DMS153 (cell line): ENCODE measurements at places on chromosomes 4 and X.

GRCh38 chr4:183797445-183798300, 107.4 kb upstream of the STOX2 start:
- no peak for DNase-seq

GRCh38 chr4:94267037-94267436, 59.4 kb downstream of the SMARCAD1 start:
- no peak for DNase-seq

GRCh38 chr4:144718958-144719512, 73.1 kb downstream of the HHIP start:
- DNase-seq, result no peak

GRCh38 chrX:358651-359143, 28.0 kb downstream of the PPP2R3B start:
- DNase-seq, result no peak

DNA sequence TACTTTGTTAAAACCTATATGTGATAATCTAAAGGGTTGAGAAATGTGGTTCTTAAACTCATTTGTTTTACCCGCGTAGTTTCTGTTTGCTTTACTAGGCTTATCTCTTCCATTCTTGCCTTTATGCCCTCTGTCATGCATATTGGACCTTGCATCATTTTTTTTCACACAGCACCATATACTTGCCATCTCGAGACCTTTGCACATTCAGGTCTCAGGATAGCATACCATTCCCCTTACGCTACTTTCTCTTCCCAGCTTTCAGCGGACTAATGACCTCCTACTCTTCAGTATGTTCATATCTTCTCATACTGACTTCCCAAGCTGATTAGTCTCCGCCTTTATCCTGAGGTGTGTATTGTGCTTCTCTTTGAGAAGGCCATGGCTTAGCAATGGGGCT, 40.5 kb downstream of the USP38 start:
- no peak for DNase-seq

DNA sequence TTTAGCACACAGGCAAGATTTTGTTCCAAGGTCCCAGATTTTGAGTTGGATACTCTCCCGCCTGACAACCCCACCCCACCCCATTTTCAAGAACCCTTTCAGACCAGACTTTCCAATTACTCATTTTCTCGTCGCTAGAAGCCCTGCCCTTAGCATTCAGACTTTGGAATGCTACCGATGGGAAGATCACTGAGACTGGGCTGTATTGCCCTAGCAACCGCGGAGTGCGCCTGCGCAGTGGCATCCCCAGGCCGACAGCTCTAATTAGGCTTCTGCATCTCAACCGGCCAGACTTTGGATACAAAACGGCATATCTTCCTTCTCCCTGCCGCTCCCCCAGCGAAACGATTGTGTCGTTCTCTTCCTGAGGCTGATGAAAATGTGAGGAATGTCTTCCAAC, 3.4 kb downstream of the MAGEE2 start:
- DNase-seq, result no peak

DNA sequence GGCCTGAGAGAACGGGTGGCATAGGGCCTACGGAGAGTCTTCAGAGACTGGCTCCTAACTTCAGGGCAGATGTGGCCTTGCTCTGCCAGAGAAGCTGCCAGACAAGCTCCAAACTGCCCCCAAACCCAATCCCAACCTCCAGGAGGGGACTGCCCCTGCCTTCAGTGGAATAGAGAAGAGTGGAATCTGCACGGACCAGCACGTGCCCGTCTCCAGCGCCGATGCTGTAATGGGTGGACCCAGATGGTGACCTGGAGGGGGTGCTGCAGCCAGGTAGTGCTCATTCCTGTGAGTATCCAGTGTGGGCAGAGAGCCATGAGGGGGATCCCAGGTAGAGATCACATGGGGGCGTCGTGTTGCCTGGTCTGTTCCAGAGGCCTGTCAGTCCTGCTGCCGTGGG, 73.2 kb upstream of the NKX1-1 start:
- DNase-seq, result no peak

- DNase-seq, result no peak
Measured at GRCh38 chr4:183129675-183130074, 30.6 kb downstream of the WWC2 start.

- DNase-seq, result no peak
Measured at GRCh38 chr4:182906786-182907185, 10.4 kb downstream of the DCTD start.

GRCh38 chr4:184099535-184099966, 118.1 kb downstream of the ENPP6 start:
- DNase-seq, result no peak

- DNase-seq, result no peak
Measured at GRCh38 chrX:149950681-149951080, 12.4 kb upstream of the EOLA2 start.

DNA sequence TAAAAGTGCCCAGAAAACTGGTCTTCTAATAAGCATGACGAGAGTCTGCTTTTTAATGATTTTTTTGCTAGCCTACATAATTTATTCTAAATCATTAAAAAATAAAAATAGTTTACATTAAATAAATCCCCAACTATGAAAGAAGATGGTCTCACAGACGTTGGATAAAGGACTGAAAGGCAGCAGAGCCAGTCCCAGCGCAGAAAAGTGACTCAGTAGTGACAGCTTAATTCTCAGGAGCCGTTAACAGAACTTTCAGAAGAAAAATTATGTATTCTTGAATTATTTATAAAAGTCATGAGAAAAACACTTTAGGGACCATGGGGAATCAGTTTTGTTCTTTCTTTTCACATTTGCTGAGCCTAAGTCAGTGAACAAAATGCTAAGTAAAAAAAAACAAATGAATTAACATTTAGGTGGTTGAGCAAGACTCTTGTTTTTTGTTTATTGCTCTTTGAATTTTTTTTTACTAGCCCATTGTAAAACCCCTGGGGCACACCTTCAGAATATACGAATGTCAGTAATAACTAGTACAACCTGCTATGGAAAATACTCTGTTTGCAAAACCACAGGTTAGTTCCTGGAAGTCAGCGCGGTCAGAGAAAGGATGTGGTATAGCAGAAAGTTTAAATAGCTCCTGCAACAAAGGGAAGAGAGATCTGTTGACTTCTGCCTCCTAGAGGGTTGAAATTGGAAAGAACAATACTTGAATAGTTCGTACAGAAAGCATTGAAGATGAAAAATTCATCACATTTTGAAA, 50.4 kb upstream of the CCDC160 start:
- no peak for DNase-seq

DNA sequence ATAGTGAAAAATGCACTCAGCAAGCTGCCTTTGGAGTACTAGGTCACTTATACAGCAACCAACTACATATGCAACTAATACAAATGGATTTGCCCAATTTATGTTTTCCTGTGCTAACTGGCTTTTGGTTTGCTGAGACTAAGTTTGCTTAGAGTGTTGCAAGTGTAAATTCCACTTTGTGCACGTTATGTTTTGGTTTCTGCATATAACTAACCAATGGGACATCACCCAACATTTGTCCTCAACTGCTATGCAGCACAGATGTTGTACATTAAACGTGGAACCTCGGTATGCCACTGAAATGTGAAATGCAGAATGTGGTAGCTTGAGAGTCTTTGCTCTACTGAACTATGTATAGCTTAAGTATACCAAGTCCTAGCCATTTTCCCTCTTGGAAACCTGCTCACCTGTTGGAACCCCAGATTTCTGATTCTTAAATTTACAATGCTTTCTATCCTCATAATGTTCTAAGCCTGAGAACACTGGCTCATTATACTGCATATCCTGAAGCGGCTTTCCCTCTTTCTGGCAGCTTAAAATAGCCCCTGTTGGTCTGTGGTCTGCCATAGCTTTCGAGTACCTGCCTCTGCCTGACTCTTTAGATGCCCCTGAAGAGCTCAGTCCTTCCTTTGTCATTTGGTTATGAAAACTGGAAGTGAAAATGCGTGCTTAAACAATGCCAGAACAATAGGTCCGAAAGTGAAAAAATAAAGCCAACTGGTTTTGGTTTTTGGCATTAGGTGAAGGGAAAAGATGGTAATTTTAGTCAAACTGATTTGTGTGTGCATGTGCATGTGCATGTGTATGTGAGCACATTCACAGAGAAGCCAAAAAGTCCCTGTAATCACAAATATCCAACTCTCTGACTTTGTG, 158.0 kb downstream of the SH2D1A start:
- no peak for DNase-seq

GRCh38 chr4:129092631-129093190, 628 bp downstream of the SCLT1 start:
- no peak for DNase-seq

DNA sequence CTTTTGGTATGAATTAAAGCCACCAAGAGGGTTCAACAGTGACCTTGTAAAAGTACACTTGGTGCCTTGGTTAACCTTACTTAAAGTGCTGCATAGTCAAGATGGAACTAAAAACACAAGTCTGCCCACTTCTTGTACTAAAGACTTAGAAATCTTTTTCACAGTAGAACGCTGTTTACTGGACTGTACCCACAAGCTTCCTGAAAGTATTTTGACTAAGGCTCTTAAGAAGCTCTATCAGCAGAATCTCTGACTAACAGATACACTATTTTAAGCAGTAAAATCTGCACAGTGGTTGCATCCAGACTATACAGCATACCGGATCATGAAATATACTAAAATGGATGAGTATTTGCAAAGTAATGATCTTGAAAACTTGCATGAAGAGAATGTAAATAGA, 7.2 kb downstream of the RAB28 start:
- no peak for DNase-seq

- DNase-seq, result peak; percentile 89
Measured at GRCh38 chrX:23822397-23822796, 39.4 kb downstream of the SAT1 start.

- DNase-seq, result no peak
Measured at GRCh38 chrX:106931831-106932491, 11.8 kb downstream of the CLDN2 start.

GRCh38 chrX:22577181-22577580, 304.5 kb downstream of the CBLL2 start:
- DNase-seq, result no peak

DNA sequence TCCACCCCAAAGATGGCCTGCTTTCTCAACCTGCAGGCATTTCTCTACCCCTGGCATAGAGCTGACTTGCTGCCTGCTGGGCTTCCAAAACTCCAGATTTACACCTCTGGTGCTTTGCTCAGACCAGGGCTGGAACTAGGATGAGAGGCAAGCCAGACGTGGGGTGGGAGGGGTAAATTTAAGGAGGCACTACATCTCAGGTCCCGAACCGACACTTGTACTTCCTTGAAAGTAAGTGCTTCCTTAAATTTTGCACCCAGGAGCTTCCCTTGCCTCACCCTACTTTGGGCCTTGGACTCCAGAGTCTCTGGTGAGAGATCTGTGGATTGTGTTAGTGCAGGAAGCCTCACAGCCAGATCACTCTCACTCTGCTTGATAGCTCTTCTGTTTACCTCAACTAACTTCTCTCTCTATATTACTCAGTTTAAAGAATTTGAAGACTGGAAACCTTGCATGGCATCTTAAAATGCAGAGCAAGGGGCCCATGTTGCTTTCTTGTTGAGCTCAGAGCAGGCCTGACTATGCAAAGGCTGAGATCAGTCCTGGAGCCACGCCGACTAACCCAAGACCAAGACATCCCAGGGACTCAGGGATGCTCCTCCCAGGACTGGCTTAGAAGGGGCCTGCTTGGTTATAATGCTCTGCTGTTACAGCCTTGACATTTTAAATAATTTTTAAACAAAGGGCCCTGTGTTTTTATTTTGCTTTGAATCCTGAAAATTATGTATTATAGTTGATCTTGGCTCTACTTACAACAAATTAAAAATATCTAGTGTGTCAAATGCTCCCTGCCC, 145.0 kb upstream of the LEF1 start:
- no peak for DNase-seq

GRCh38 chrX:43328358-43328946, 327.6 kb upstream of the MAOA start:
- no peak for DNase-seq

DNA sequence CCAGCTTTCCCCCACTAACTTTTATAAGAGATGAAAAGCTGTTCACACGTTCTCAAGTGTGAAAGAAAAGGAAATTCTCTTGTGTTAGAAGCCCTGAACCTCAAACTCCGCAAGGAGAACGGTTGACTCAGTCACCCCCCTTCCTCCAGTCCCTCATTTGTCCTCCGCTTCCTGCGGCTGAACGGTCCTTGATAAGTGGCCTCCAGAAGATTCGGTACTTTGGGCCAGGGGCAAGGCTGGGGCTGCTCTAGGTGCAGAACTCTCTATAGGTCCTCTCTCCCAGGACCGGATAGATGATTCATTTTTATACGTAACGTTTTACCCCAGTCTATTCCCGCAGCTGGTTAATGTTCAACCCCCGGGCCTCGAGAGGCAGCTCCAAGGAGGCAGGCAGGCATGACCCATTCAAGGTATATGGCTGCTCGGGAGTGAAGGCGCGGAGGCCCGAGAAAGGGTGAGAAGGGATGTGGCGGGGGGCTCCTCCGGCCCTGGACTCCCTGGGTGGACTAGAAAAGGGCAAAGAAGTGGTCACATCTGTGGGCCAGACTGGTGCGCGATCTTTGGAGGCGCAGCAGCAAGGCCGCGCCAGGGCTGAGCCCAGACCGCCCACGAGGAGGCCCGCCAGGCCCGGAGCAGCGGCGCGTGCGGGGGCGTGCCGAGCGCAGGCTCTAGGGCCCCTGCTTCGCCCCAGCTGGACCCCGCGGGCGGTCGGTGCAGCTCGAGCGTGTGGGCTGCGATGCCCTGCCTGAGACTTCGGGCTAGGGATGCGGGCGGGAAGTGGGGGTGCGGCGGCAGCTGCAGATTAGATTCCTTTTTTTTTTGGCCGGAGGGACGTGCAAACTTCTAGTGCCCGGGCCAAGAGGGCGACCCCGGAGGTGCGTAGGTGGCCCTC, 11.7 kb downstream of the PITX2 start:
- no peak for DNase-seq

DNA sequence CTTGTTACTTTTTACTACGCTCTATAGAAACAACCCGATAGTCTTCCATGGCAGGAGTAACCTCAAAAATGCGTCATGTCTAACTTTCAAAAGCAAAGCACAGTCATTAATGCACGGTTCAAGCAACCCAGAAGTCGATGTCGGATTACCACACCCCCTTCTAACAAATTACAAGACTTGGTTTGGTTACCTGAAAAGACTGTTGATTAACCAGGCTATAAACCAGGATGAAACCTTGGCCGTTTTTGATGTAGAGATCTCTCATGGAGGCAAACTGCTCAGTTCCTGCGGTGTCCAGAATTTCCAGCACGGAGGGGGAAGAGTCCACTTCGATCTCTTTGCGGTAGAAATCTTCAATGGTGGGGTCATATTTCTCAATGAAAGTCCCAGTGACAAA, 2.4 kb downstream of the RAP2C start:
- DNase-seq, result no peak

- no peak for DNase-seq
Measured at GRCh38 chrX:38375891-38376290, 23.5 kb downstream of the OTC start.

DNA sequence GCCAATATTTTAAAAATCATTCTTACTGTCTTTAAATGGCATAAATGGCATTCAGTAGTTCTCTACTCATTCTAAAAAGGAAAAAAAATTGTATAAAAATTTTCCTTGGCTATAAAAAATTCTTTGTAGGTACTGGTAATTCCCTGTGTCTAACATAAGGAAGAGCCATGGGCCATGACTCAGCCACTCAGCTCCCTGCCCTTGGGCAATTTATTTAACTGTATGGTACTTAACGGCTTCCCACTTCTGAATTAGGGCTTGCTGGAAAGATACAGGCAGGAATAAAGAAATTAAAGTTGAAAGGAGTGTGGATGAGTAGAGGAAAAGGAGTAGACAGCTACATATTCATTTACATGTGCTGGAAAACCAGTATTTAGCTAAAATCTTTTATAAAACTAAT, 30.6 kb downstream of the ABHD18 start:
- no peak for DNase-seq

- no peak for DNase-seq
Measured at GRCh38 chr4:123783151-123783790, 386.7 kb downstream of the SPRY1 start.

GRCh38 chr4:22215084-22215483, 266.5 kb upstream of the KCNIP4 start:
- no peak for DNase-seq
